ENCODE measurements at places on chromosomes 11 and 22.

DNA sequence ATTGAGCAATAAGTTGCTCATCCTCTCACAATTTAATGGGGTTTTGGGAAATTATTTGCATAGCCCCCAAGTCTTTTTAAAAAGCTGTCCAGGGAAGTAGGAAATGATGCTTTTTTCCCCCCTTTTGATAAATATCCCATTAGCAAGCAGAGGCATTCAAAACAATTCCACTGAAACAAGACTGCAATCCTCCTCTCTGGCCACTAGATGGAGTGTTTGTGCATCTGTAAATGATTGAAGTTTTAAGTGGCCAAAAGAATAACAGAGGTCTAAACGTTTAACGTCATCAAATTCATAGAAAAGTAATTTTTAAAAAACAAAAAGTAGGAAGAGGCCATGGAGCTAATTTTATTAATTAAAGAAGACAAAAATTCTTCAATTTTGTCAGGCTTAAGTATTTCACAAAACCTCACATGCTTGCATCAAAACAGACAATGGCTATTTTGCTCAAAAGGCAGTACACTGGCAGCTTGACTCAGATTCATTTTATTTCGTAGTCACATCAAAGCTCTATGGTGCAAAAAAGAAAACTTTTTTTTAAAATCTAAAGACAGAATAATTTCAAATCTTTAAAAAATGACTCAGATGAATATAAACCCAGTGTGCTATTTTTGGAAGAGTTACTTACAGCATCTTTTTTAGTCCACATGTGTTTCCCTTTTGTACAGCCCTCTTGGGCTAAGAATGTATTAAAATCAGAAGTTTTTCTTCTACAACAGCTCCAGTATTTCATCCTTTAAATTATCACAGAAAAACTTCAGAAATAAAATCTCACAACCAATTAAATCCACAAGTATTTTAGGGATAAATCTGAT, 17.8 kb downstream of the CHORDC1 start:
- DNase-seq: peak; percentile 69

- DNase-seq: peak; percentile 77
Observed at GRCh38 chr22:45968751-45969413, 8.1 kb downstream of the WNT7B start.

DNA sequence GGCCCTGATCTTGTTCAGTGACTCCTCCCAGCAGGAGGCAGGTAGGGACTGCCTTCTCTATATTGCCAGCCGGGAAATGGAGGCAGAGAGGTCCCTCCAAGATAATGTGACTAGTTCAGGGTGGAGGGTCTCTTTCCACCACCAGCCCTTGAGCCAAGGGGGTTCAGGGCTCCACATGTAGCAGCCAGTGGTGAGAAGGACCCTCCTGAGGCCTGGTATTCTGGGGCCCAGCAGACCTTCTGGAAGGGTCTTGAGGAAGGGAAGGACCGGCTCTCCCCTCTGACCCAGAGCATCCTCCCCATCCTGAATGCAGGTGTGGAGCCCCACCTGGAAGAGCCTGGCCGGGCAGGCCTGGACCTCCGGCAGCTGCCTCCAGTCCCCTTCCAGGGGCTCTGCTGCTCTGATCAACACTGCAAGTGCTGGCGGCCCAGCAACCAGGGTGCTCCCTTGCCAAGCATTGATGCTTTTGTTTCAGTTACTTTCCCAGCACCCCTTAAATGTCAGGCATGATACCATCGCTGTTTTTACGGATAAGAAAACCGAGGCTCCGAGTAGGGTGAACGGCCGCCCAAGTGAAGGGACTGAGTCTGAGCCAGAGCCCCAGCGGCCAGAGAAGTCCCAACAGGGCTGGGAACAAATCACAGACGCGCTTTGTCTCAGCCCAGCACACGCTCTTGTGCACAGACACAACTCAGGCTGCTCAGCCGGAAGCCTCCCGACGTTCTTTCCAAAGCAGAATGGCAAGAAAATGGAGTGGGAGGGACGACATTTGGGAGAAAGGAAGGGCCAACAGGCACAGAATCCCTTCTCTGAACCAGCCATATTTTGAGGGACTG, 38.8 kb downstream of the DKK3 start:
- no peak for DNase-seq

- peak; percentile 10 for DNase-seq
Observed at GRCh38 chr22:43811777-43812148, 342 bp downstream of the EFCAB6 start.

DNA sequence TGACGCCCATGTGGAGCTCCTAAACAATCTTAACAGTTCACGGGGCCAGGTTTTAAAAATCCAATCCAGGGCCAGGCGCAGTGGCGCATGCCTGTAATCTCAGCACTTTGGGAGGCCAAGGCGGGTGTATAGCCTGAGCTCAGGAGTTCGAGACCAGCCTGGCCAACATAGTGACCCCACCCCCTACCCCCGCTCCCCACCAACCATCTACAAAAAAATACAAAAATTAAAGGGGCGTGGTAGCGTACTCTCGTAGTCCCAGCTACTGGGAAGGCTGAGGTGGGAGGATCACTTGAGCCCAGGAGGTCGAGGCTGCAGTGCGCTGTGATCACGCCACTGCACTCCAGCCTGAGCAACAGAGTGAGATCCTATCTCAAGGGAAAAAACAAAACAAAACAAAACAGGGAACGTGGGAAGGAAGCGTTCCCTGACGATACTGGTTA, 689 bp upstream of the SART1 start:
- no peak for DNase-seq

All from A549 (cell line).